ELF-1 (cell line): ENCODE measurements at places on chromosomes 16 and 17.

GRCh38 chr16:29899516-29900101 is at the start of gene SEZ6L2:
Gene SEZ6L2 (minus strand): TSS chr16:29899550. CDS start chr16:29899019, 531 bp downstream.
- DNase-seq = peak; percentile 95

- no peak for DNase-seq
These were observed 1.1 kb upstream of the AMDHD2 start for GRCh38 chr16:2518823-2519710.

- DNase-seq = no peak
These were observed 9.0 kb upstream of the PHKG2 start for GRCh38 chr16:30738984-30739951.

DNA sequence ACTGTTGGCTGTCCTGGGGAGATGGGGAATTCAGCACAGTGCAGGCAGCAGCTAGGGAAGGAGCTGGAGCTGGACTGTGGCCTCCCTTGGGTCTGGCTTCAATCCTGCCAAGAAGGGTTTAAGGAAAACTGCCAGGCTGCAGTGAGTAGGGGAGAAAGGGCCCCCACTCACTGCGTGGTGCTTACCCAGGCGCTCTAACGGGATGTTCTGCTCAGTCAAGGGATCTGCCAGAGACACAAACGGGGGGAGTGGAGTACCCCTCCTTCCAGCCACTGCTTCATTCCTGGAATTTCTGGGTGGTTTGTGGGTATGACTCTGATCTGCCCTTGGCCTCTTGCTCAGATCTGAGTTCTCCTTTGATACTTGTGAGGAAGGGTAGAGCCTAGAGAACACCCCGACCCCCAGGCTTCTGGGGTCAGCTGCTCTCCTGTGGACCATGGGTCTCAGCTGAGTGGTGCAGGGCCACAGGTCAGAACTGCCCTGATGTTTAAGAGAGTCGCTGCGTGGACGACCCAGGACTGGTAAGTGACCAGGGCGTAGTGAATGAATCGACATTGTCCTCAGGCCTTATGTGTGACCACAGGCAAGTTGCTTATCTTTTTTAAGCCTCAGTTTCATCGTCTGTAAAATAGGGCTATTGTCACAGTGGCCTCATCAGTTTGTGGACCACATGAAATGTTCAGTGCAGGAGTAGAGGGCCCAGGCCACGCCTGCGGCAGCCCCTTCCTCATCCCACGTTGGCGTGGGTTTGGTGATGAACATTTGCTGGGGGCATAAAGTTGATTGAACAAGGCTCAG is 9.6 kb downstream of the CRISPLD2 start:
- no peak for DNase-seq

DNA sequence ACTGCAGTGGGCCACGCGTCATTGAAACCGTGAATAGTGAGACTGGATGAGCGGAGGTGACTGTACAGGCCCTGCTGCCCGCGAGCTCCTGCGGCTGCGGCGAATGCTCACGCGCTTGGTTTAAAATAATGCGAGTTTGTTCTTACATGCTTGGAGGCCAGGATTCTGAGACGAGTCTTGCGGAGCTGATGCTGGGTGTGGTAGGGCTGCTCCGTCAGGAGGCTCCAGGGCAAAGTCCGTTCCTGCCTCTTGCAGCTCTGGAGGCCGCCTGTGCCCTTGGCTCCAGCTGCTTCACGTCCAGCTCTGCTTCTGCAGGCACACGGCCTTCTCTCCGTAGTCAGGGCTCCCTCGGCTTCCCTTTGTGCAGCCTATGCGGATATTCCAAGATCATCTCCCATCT is 9.5 kb downstream of the ACSF3 start:
- no peak for DNase-seq

DNA sequence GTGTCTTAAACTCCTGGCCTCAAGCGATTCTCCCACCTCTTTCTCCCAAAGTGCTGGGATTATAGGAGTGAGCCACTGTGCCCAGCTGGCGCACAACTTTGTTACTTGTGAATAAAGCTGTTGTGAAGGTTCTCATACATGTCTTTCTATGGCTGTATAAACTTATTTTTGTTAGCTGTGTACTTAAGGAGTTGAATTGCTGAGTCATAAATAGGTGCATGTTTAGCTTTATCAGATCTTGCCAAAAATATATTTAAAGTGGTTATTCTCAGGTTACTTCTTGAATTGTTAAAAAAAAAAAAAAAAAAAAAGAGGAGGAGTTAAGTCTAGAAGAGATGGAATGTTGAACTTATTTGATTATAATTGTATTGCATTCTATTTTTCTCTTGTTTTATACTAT is 47.6 kb upstream of the IRX3 start:
- DNase-seq = no peak

GRCh38 chr17:386141-386876 is 33.7 kb upstream of the RPH3AL start:
- peak; percentile 69 for DNase-seq

- DNase-seq = peak; percentile 71
These were observed at the start of gene ASIC2 for GRCh38 chr17:33292981-33293867. Gene ASIC2 (minus strand): TSS chr17:33293295.

DNA sequence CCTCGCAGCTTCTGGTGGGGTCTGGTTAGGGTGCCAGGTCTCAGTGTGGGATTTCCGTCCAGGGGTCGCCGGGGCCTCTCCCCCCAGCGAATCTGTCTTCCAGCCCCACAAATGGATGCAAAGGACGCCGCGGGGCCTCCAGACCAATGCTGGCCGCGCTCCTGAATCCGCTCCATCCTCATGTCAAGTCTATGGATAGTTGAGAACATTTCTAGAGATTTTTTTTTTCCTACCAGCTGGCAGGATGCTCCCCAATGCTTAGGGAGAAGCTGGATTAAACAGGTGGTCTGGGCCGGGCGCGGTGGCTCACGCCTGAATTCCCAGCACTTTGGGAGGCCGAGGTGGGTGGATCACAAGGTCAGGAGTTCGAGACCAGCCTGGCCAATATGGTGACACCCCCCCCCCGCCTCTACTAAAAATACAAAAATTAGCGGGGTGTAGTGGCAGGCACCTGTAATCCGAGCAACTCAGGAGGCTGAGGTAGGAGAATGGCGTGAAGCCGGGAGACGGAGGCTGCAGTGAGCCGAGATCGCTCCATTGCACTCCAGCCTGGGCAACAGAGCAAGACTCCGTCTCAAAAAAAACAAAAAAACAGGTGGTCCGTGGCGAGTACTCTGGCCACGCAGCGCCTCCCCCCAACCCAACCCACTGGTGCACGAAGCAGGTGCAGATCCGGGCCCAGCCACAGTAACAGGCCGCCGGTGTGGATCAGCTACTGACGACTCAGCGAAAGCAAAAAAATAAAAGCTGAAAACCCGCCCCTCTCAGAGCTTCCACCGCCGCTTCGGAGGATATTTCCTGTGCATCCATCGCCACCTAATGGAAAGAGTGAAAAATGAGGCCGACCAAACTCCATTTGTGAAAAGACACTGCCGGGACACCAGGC is 1.1 kb upstream of the NXN start:
- DNase-seq = peak; percentile 85

DNA sequence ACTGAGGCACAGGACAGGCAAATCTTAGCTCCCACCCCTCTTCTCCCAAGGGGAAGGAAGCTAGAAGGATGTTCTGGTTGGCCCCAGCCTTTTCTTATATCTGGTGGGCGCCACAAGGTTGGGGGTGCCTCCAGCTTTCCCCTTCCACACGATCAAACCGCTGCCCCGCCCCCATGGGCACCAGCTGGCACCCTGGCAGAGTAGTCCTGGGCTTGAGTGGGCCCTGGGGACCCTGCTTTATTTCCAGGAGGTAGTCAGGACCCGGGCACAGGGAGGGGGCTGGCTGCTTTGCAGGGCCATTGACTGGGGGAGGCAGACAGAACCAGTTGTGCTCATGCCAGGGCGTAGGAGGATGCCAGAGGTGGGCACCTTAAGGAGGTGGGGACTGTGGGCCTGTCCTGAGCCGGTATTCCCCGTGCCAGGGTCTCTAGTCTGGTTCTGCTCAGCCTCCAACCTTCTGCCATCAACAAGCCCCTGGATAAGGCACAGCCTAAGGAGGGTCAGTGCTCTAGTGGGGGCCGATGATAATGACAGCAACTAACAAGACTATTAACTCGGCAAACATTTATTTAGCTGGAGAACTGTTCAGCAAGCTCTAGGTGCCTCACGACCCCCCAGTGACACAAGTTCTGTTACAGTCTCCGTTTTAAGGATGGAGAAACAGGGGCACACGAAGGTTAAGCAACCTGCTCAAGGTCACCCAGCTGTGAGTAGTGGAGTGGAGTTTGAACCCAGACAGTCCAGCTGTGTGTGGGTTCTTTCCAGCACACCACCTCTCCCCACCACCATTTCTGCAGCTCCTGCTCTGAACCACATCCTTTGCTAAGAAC is 7.6 kb upstream of the PPP1R1B start:
- DNase-seq = no peak

DNA sequence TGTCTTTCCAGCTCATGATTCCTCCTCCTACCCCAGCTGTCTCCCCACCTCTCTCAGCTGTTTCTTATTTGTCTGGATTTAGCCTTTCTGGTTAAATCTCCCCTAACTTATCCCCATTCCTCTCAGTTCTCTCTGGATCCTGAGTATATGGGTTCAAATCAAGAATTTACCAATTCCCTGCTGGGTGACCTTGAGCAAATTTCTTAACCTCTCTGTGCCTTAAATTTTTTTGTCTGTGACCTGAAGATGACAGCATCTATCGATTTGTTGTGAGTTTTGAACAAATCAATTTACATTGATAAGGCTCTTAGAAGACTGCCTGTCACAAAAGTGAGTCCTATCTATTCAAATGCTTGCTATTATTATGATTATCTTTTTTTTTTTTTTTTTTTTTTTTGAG is 2.0 kb upstream of the KCNG4 start:
- no peak for DNase-seq

- DNase-seq = no peak
These were observed 789 bp downstream of the CSNK1D start for GRCh38 chr17:82272495-82273326.

DNA sequence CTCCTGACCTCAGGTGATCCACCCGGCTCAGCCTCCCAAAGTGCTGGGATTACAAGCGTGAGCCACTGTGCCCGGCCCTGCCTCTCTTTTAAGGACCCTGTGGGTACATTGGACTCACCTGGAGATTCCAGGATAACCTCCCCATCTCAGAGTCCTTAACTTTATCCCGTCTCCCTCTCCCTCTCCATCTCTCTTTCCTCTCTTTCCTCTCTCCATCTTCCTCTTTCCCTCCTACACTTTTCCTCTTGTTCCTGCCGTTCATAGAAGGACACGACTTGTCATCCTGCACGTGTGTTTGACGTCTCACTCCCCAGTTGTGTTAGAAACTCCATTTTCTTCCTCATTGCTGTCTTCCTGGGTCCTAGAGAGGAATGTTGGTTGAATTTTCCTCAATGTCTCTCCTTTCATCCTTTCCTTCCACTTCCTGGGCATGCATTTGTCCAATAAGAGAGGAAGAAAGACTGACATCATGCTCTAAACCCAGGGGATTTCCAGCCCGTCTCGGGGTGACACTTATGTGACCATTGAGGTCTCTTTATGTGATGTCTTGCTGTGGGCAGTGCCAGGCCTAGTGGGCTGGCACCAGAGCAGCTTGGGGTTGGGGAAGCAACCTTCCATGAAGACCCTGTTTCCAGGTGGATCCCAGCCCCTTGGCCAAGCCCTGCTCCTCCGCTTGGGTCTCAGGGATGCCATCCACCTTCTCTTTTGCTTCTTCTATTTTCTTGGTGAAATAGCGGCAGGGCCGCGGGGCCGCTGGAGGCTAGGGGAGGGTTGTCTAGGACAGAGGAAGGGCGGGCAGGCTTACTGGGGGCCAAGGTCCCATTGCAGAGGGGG is 39.8 kb upstream of the IRF8 start:
- no peak for DNase-seq

- DNase-seq = no peak
These were observed 272.4 kb downstream of the CBLN1 start for GRCh38 chr16:49009204-49009603.

- DNase-seq = no peak
These were observed 160.3 kb downstream of the PCTP start for GRCh38 chr17:55911186-55911585.

- DNase-seq = no peak
These were observed 238.0 kb downstream of the SNX29 start for GRCh38 chr16:12214509-12214908.

DNA sequence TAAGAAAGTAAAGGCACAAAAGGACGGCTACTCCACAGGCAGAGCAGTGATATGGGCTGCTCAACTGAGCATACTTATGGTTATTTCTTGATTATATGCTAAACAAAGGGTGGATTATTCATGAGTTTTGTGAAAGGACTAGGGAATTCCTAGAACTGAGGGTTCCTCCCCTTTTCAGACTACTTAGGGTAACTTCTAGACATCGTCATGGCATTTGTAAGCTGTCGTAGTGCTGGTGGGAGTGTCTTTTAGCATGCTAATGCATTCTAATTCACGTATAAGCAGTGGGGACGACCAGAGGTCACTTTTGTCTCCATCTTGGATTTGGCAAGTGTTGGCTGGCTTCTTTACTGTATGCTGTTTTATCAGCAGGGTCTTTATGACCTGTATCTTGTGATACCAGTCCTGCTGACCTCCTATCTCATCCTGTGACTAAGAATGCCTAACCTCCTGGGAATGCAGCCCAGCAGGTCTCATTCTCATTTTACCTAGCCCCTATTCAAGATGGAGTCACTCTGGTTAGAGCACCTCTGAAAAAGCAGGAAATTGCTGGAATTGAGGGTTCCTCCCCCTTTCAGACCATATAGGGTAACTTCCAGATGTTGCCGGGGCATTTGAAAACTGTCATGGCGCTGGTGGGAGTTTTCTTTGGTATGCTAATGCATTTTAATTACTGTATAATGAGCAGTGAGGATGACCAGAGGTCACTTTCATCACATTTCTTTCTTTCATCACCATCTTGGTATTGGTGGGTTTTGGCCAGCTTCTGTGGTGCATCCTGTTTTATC is 388.5 kb downstream of the XYLT1 start:
- peak; percentile 51 for DNase-seq

GRCh38 chr16:69014811-69015210 is 90.6 kb upstream of the HAS3 start:
- DNase-seq = no peak

DNA sequence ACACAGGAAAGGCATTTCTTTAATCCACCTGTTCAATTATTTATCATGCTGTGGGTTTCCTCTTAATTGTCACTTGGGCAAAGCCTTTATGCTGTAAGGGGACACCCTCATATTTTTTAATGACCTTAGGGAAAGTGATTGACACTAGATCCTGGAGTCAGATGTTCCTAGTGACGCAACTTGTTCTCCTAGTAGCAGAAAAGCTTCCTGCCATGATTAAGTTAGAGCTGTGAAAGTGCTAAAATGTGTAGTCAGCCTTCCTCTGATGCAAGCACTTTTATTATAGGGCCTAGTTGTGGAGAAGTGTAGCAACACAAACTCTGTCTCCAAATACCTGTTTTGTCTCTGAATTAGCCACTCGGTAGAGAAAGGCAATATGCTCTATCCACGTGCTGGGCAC is 12.3 kb downstream of the TMEM100 start:
- no peak for DNase-seq

GRCh38 chr17:35895636-35896587 is 15.8 kb upstream of the CCL5 start:
- DNase-seq = no peak
